ENCODE measurements at places on chromosomes 1 and 21.
A peak's percentile ranks its signal among the peaks of the same experiment; 100 is the strongest.

- no peak for DNase-seq
Observed at GRCh38 chr1:53639251-53639763, 99.7 kb downstream of the GLIS1 start.

DNA sequence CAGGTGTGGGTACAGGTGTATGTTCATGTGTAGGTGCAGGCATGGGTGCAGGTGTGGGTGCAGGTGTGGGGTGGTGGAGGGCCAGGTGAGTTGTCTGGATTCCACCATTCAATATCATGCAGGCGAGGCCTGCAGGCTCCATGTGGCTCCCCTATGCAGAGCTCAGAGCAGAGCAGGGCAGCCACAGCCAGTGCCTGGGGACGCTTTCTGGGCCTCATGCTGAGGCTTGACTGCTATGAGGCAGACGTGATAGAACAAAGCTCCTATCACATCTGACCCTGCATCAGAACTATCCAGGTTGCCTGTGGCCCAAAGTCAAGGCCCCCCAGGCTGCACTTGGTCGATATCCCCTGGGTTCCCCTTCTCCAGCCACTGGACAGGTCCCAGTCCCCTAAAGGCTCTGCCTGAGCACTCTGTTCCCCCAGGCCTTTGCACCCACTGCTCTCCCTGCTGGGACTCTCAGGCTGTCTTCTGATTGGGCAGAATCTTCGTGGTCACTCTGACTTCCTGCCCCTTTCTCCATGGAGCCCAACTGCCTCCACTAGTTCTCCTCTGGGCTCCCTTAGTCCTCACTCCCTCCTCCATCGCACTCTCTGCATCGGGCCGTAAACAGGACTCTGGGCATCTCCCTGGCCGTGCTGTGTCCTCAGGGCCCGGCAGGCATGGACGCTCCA lies 78.6 kb upstream of the ACTL8 start:
- DNase-seq, result no peak

GRCh38 chr1:211732293-211732980 lies 57.0 kb upstream of the NEK2 start:
- no peak for DNase-seq

DNA sequence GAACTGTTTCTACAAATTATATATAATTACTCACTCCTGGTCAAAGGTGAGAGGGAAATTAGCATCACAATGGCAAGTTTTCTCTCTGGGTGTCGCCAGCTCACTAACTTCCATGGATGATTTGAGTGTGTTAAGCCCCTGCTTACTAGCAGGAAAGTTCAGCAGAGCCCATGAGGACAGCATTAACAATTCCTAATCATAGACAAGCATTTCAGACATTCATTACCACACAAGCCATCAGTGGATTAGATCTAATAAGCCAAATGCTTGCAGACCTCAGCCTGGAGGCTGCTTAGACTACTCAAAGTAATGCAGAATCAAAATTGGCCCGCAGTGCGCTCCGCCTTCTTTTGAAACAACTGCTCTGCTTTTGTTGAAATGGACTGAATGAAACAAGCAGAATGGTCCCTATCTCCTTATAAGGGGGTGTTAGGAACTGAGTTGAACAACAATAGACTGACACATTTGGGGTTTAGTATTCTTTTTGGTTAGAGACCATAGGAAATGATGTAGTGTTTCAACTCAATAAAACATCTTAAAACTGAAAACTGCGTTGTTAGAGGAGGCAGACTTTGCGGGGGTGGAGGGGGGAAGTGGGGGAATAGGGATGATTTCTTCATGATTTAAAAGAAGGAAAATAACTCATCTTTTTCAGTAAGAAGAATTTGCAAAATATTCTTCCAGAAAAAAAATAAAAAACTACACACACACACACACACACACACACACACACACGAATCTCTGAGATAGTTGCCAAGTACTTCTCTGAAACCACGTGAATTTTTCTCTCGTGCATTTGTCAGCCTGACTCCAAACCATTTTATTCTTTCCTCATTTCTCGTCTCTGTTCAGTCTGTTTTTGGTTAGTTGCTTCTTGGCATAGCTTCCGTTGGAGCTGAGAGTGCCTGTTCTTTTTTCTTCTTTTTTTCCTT lies 54.6 kb downstream of the GORAB start:
- DNase-seq, result no peak

- DNase-seq, result no peak
Observed at GRCh38 chr1:223244366-223245103, 101.5 kb upstream of the TLR5 start.

GRCh38 chr21:35873441-35873840 lies 186.9 kb downstream of the SETD4 start:
- DNase-seq, result no peak

GRCh38 chr1:29208442-29208841 lies 22.3 kb downstream of the MECR start:
- no peak for DNase-seq

DNA sequence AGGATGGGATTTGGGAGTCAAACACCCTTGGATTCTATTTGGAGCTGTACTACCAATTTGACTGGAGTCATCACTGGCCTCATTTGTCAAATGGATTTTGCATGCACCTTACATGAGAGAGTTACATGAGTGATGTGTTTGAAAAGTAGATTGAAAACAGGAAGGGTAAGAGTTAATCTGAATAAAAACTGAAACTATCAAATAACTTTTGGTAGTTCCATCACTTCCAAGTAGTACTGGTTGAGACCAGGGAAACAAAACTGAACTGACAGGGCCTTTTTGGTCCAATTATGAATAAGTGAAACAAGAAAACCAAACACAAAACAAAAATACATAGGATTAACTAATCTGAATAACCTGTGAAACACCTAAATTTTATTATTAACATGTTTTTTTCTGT lies 30.2 kb downstream of the NUCKS1 start:
- DNase-seq, result no peak

GRCh38 chr1:97905141-97905940 lies 15.5 kb downstream of the DPYD start:
- no peak for DNase-seq

- DNase-seq, result no peak
Observed at GRCh38 chr1:234295068-234295467, 78.2 kb upstream of the COA6 start.

GRCh38 chr1:186536273-186536890 lies 75.5 kb upstream of the PDC start:
- DNase-seq, result no peak

GRCh38 chr21:21907271-21907670 lies 909.1 kb downstream of the NCAM2 start:
- DNase-seq, result no peak

DNA sequence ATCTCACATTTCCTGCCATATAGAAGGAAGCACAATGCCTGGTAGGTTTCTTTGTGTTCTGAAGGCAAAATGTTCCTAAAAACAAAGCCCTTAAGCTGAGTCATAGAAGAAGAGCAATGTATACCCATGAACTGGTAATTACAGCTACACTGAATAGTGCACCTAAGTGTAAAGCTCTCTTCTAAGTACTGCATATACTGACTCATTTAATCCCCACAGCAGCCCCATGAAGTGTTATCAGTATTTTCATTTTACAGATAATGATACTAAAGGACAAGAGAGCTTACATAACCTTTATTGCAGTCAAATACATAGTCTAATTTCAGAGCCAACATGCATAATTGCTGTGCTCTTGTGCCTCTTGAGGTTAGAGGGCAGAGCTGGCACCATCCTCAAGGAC lies 239.9 kb downstream of the DPYD start:
- DNase-seq, result no peak

DNA sequence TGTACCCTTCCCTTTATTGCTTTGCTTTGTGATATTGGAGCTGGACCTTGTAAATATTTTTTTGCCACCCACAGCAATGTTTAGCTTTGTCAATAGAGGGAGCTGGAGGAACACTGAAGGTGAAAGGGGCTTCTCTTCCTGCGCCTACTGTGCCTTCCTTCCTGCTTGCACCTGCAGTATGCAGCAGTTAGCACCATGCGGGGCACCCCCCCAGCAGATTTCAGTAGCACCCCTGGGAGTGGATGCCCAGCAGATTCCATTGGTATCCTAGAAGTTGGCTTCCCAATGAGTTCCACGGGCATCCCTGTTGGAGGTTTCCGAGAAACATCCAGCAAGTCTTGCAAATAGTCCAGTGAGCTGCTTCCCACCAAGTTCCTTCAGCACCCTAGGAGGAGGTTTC lies 25.6 kb downstream of the S100A10 start:
- DNase-seq, result peak; percentile 29

GRCh38 chr1:180131510-180131909 lies 23.2 kb upstream of the QSOX1 start:
- no peak for DNase-seq

- DNase-seq, result no peak
Observed at GRCh38 chr1:50493710-50494109, 70.5 kb upstream of the DMRTA2 start.

DNA sequence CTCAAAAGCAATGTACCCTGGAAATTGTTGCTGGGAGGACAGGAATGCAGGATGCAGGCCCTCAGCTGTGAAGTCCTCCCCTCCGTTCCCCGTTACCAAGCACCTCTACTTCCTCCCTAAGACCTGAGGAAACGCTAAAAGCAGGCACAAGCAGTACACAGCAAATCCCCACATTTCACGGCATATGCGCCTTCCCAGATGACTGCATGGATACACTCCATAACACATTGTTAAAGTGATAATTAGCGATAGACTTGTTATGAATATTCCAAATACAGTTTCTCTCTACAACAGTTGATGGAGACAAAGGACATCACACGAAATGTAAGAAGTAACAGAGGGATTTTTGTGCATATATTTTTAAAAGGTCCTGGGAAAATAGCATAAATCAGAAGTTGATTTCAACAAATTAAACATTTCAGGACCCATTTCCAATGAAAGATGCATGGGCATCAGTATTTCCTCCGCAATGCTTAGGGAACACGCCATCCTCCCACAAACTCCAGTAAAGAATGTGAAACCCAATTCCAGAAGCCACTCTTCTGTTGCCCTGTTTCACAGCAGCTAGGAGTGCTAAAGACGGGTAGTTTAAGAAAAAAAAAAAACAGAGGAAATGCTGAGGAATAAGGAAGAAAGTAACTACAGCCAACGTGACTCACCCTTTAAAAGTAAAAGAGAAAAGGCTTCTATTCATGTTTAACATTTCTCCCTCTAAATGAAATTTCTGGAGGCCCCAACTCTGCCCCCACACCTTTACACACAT lies 75.5 kb downstream of the HIVEP3 start:
- DNase-seq, result no peak

- no peak for DNase-seq
Observed at GRCh38 chr1:213324859-213325258, 273.8 kb downstream of the RPS6KC1 start.

DNA sequence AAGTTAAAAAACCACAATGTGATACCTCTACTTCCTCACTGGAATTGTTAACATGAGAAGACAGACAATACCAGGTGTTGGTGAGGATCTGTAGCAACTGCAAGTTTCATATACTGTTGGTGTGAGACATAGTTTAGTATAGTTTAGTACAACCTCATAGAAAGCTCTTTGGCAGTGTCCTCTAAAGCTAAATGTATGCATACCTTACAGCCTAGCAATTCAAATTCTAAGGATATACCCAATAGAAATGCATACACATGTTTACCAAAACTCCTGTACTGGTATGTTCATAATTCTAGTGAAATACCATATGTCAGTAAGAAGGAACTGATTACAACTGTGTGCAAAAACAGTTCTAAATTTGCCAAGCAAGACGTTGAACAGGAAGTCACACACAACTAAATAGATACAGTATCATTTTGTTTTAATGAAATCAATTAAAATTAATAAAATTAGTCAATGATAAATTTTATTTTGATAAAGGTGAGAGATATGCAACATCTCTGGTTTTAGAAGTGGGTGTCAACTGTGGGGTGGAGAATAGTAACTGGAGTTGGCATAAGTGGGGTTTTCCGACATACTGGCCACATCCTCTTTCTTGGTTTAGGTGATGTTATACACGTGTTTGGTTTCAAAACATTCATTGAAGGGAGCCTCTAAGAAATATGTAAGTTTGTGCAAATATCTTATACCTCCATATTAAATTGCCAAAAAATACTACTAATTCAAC lies 450.7 kb downstream of the PTPRC start:
- DNase-seq, result peak; percentile 24

- DNase-seq, result no peak
Observed at GRCh38 chr1:36349839-36350238, 26.4 kb upstream of the EVA1B start.

DNA sequence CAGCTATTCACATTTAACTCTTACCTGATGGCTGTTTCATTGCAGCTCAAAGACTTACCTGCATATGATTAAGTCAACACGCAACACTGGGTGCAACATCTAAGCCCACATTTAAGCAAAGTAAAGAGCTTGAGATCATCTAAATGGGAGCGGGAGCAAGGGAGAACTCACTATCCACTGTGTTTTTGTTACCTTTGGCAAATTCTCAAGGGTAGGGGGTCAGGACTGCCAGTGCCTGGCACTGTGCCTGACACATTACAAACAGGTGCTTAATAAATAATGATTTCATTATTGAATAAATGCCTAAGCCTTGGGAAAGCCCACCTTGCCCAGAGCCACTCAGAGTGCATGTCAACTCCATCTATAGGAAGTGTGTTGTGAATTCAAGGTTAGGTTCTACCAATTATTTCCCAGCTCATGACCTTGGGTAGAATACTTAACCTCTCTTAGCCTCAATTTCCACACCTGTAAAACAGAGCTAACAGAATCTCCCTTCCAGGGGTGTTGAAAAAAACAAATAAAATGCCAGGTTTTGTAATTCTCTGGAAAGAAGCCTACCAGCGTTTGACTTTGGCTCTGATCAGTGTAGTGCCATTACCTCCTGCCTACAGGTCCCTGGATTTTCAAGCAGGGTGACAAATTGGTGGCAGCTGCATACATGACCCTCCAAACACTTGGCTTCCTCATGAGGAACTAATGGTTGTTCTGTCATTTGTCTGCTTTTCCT lies 109.7 kb downstream of the TGFBR3 start:
- no peak for DNase-seq

GRCh38 chr21:31180256-31181081 lies 142.2 kb upstream of the KRTAP19-8 start:
- no peak for DNase-seq

DNA sequence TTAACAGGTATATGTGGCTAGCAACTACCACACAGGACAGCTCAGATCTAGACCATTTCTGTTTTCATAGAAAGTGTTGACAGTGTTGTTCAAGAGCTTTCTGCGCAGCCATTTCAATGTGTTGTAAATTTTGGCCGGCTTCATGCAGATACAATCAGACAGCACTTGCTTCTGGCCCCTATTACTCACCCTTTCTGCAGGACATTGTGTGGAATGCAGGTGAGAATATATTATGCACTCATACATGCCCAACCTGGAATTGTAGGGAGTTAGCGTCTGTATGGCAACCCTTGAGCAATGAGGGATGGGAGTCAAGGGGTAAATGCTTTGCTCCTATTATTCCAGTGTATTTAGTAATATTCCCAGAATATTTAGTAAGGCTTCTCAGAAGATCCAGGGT lies 180.9 kb upstream of the PLXNA2 start:
- DNase-seq, result no peak

- no peak for DNase-seq
Observed at GRCh38 chr1:220966473-220966872, 87.2 kb downstream of the HLX start.

DNA sequence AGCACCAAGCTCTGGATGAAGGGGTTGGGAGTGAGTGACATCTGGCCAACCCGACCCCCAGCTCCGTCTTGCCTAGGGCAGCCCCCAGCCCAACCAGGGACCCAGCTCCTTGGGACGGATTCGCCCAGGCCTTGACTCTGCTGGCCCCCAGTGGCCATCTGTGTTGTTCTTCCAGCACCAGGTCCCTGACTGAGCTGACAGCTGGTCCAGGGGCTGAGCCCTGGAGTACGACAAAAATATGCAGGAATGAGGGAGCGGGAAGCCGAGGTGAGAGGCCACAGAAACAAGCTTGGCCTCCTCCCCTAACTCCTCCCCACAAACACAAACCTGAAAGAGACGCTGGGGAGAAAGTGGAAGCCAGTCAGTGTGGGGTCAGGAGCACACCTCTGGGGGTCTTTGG lies 55.0 kb upstream of the PAX7 start:
- DNase-seq, result peak; percentile 30
